ENCODE measurements at places on chromosomes 16 and 17.

- no peak for DNase-seq
Measured at GRCh38 chr16:27366687-27367460, 35.1 kb upstream of the IL21R start.

DNA sequence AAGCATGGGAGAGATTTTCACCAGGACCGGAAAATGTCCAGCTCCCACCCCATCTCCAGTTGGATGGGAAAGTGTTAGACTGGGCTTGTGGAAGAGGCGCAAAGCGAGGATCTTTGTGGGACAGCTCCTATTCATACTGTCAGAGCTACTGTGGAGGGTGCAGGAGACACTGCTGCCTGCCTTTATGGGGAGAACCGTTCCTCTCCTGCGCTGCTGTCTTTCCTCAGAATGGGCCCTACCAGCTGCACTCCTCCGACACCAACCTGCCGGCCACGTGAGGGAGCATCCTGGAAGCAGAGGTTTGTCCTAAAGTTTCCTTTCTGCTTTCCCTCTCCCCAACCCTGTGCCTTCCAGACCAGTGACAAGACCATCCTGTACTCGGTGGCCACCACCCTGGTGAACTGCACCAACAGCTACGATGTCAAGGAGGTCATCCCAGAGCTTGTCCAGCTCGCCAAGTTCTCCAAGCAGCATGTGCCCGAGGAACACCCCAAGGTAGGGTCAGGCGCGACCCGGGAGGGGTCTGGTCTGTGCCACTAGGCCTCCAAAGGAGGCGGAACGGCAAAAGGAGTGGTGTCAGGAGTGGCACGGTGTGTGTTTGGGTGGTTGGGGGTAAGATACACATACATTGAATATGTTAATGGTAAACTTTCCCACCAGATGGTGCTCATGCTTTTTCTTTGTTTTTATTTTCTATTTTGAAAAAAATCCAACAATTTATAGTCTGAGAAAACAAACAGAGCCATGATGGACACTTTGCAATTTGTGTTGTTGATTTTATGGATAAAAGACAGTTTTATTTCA, 23.0 kb downstream of the SLC35G3 start:
- DNase-seq = peak; percentile 62

DNA sequence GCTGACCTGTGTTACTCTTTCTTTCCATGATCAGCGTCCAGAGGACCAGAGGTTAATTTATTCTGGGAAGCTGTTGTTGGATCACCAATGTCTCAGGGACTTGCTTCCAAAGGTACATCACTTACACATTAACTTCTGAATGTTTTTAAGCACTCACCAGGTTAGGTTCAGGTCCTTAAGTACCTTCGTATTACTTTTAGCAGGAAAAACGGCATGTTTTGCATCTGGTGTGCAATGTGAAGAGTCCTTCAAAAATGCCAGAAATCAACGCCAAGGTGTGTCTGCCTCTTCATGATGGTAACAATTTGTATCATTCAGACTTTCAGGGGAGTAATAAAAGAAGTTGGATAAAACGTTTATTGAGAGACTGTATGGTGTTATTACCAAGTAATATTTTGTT, 3.3 kb downstream of the HERPUD1 start:
- DNase-seq = no peak

DNA sequence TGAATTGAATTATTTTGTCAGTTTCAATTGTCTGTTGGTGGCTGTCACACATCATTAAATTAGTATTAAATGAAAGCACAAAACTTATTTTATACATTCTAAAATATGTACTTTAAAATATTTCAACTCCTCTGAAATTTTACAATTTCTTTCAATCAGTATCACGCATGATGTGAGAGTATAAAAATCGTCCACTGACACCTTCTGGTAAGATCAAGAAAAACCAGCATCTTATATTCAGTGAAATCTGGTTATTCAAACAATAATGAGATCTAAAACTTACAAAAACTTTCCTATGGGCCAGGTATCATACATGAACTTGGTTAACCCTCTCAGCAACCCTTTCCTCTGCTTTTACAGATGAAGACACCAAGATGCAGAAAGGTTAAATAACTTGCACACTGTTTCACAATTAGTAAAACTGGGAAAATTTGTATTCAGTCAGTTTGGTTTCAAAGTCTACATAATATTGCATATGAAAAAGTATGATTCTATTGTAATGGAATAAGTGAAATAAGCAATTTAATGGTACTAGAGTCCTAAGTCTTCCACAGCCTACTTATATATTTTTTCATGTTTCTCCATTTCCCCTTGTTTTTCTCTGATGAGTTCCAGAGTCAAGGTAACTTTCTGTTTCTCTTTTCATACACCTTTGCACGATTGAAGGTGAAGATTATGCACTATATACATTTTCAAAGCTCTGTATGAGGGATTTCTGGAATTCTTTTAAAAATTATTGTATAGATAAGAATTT, 58.7 kb downstream of the EFCAB5 start:
- no peak for DNase-seq

- no peak for DNase-seq
Measured at GRCh38 chr17:45127548-45128300, 4.6 kb downstream of the PLCD3 start.

DNA sequence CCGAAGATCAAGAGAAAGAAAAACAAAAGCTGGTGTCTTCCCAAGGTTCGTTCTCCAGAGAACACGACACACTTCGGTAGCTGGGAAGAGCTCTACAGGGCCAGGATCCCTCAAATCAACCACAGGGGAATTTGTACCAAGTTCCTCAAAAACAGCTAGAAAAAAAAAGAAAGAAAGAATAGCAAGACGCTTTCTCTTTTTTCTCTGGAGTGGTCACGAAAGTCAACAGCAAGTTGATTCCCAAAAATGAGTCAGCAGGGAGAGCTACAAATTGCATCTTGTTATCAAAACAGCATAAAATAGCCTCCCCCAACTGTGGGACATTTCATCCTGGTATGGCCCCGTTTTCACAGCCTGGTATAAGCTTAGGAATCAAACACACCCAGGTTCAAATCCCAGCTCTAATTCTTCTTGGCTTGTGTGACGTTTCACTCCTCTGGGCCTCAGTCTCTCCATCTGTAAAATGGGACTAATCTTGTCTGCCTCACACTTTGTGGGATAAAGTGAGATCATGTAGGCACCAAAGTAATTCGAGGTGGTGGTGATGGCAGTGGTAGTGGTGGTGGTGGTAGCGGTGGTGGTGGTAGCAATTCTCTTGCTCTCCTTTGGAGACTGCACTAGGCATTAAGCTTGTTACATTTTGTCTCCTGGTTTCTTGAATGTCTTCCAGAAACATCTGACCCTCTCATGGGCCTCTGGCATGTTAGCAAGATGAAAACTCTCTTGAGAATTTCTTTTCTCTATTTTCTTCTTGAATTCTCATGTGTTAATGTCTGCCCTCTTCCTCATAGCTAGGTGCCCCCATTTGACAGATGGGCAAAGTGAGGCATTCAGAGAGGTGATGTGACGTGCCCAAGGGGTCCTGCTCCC, 988 bp upstream of the IL21R start:
- DNase-seq = no peak

DNA sequence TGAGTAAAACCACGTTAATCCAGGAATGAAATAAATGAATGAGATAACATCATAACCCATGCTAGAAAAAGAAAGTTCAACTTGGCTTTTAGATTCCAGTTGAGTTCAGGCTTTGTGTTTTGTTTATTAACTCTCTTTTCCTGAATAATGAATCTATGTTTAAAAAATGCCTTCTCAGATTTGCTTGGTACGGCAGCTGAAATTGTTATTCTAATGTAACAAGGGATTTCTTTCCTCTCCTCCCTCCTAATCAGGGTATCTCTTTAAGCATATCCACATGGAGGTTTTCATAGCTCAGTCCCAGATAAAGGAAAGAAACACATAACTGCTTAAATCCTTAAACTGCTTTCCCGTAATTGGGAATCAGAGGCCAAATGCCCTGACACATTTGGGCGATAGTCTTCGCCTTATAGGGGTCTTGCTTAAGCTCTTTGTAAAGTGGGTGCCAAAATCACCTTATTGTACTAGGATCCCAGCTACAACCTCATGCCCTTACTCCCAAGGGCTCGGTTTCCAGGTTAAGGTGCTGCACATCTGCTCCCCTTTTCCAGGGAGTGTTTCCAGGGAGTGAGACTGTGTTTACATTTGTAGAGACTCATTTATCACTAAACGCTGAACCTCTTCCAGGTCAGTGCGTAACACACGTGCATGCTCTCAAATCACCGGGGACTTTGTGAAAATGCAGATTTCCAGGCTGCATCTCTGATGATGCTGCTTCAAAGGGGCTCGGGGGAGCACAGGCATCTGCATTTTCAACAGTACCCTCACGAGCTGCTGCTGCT, 142.8 kb upstream of the FOXF1 start:
- DNase-seq = no peak

GRCh38 chr16:19499006-19499405, 22.9 kb downstream of the GDE1 start:
- DNase-seq = no peak

GRCh38 chr16:22188595-22189442, 17.3 kb upstream of the EEF2K start:
- peak; percentile 81 for DNase-seq

DNA sequence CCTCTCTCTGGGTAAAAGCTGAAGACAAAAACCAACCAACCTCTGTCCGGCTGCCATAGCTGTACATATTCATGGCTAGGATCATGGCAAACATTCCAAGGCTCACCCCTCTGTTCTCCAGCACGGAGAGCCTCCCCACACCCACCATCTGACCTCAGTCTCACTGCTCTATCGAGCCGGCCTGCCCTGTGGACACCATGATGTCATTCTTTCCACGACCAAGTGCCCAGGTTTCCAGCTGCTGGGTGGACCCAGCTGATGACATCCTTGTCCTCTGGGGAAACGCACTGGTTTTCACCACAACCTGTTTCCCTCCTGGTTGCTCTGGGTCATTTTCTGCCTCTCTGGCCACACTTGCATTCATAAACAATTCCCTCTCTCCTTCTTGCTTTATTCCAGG, 67.7 kb downstream of the NDEL1 start:
- DNase-seq = no peak

DNA sequence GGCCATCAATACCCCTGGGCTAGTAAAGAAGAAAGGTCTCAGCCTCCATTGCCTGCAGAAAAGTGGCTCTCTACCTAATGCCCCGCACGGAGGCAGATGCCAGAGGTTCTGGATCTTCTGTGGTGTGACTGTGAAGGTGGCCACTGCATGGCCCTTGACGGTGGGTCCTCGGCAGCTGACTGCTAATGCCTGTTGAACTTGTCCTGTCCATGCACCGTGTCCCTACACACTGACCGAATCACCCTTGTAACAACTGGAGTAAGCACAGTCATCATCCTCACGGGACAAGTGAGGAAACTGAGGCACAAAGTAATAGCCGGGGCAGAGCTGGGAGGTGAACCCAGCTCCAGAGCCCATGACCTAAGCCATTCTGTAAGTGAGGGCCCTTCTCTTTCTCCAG, 48.8 kb downstream of the MYH11 start:
- DNase-seq = no peak

DNA sequence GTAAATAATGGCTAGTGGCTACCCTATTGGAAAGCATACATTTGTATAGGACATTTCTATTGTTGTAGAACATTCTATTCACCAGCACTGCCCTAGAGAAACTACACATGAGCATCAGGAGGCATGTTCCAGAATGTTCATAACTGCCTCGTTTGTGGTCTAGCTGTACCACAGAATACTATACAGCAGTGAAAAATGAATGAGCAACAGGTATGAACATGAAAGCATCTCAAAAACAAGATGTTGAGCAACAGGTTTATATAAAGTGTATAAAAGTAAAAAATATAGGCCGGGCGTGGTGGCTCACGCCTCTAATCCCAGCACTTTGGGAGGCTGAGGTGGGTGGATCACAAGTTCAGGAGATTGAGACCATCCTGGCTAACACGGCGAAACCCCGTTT, 91.7 kb downstream of the BMERB1 start:
- no peak for DNase-seq

DNA sequence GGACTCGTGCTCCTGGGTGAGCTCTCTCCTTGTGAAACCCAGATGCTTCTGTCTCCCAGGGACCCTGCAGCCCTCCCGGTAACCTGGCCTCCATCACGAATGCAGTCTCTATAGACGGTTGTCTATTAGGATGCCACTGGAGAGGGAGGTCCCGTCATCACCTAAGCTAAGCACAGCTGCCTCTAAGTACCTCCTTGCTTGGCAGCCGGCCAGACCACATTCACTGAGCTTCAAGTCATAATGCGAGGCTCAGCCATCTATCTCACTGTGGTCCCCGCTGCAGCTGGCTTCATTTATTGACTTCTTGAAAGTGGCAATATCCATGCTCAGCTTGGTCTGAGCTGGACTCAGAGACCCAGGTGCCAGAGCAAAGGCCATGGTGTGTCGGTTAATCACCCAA, 74.5 kb upstream of the HSBP1 start:
- DNase-seq = no peak

DNA sequence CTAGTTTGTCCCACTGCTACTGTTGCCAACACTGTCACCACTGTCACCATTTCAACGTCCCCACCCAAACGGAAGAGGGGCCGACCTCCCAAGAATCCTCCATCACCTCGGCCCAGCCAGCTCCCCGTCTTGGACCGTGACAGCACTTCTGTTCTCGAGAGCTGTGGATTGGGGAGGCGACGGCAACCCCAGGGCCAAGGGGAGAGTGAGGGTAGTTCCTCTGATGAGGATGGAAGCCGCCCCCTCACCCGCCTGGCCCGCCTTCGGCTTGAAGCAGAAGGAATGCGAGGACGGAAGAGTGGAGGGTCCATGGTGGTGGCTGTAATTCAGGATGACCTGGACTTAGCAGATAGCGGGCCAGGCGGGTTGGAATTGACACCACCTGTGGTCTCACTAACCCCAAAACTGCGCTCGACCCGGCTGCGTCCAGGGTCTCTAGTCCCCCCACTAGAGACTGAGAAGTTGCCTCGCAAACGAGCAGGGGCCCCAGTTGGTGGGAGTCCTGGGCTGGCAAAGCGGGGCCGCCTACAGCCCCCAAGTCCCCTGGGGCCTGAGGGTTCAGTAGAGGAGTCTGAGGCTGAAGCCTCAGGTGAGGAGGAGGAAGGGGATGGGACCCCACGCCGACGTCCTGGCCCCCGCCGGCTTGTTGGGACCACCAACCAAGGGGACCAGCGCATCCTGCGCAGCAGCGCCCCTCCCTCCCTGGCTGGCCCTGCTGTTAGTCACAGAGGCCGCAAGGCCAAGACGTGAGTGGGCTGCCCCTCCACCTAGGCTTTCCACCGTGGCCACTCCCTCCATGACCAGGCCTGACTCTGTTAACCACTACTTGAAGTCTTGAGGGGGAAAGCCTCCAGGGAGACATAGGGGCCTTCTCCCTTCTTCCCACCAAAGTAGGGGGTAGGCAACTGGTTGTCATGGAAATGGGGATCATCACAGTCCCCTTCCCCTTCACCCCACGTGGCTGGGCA, 9.0 kb upstream of the PHKG2 start:
- DNase-seq = no peak

- no peak for DNase-seq
Measured at GRCh38 chr16:53955221-53955875, 251.4 kb downstream of the FTO start.

GRCh38 chr17:42744283-42744805, 496 bp downstream of the EZH1 start:
- peak; percentile 51 for DNase-seq

Measured in CD4-positive, alpha-beta T cell treated with Interleukin-6 at 100 ng/mL for 8 hours (primary cell).